ENCODE measurements at places on chromosomes 4 and X. TPM values are rescaled to one million over a fixed set of nuclear protein-coding genes. Genes with fewer than 3 reads are reported as not detected.

- no peak for DNase-seq
These were observed 22.3 kb upstream of the SORCS2 start for GRCh38 chr4:7170012-7170411.

DNA sequence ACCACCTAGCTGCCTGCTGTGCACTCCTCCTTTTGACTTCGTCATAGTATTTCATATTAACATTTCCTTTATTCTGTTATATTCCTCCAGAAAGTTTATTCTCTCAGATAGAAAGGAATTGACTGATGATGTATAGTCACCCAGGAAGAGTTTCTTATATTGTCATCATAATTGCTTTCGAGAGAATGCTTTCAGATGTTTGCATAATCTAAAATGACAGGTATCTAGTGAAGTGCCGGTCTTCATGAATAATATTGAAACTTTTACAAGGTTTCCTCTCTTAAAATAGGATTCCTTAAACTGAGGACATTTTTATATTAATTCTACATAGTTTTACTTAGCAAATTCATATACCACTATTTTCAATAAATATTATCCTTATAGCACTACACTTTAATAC is 10.1 kb downstream of the SEC24D start:
- no peak for DNase-seq

GRCh38 chr4:87011340-87012034 is 76.7 kb downstream of the AFF1 start:
- DNase-seq = peak; percentile 80

DNA sequence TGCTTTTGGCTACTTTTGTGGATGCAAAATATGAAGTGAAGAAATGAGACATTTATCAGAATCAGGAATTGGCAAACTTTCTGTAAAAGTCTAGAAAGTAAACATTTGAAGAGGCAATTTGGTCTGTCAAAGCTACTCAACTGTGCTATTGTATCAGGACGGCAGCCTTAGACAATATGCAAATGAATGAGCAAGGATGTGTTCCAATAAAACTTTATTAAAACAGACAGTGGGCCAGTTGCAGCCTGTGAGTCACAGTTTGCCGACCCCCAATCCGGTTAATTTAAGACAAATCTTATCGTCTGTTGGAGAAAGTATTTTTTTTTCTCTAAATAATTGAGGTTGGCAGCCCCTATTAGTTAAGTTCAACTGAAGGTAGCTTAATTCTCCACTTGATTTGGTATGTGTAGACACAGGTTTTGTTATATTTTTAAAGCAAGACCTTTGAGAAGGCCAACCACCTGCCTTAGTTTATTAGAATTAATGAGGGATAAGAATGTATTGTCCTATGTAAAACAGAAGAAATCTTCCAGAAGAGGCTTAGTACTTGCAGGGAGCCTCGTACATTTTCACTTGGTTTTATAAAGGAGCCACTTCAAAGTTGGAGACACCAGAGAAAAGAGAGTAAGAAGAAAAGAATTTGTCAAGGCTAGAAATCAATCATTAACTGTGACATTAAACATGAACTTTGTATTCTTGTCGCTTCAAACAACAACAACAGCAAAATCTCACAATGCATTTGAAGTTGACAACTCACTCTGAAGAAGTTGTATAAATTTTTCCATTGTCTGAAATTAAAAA is 81.6 kb upstream of the FAT1 start:
- DNase-seq = no peak

GRCh38 chr4:103136671-103137445 is 37.2 kb upstream of the BDH2 start:
- DNase-seq = no peak

DNA sequence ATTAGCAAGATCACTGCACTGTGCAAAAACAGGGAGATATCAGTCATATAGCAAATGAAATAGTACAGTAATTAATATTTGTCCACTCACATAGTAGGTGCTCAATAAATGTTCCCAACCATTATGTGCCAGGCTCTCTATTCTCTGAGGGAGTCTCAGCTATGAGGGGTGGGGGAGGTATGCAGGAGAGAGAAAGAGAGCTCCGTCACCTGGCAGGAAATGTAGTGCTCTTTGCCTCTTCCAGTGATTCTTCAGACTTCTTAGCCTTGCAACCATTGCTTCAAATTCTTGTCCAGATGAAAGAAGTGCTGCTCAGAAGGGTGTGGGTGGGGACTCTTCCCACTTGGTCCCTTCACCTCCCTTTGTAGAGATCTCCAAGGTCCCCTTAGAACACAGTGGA is 84.5 kb upstream of the SPRY1 start:
- DNase-seq = no peak

DNA sequence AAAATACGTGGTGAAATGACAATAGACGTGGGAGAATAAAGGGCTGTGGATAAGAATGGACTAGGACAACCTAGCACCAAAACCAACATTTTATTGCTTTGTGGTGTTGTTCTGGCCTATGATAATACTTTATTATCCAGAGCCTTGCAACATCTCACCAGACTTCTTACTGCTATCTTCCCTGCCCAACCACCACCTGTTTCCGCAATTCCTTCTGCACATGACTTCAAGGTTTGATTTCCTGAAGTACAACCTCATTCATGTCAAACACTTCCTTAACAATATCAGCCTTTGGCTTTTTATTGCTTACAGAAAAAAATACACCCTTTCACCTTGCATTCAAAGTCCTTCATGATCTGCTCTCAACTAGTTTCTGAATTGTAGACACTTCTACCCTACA is 84.8 kb downstream of the RTL3 start:
- DNase-seq = no peak

DNA sequence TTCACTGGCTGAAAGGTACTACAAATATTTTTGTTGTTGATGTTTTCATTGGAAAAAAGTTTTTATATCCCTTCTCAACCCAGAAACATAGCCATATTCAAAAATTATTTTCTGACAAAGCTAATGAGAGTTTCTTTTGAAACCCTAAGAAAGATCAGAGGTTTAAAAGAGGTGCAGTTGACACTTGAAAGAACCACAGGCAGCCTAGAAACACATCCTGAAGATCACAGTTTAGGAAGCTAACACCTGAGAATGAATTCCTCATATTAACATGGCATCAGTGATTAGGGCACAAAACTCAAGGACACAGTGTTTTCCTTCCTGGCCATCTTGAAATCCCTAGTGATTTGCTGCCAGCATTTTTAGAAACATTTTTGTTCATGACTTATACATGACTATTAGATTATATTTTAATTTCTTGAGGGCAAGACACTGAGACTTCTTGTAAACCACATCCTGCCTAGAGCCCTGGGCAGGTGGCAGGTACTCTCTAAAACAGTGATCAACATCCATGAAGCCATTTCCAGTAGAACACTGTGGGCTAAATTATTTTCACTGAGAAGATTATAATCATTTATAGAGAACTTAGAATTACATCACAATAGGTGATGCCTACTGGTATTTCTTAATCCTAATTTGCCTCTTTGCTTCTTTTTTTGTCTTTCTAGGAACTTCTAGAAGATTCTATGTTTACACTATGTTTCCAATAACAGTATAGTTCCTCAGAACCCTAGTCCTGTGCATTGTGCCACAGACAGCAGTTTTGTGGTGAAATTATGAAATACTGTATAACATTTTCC is 80.0 kb downstream of the ARSJ start:
- DNase-seq = no peak

DNA sequence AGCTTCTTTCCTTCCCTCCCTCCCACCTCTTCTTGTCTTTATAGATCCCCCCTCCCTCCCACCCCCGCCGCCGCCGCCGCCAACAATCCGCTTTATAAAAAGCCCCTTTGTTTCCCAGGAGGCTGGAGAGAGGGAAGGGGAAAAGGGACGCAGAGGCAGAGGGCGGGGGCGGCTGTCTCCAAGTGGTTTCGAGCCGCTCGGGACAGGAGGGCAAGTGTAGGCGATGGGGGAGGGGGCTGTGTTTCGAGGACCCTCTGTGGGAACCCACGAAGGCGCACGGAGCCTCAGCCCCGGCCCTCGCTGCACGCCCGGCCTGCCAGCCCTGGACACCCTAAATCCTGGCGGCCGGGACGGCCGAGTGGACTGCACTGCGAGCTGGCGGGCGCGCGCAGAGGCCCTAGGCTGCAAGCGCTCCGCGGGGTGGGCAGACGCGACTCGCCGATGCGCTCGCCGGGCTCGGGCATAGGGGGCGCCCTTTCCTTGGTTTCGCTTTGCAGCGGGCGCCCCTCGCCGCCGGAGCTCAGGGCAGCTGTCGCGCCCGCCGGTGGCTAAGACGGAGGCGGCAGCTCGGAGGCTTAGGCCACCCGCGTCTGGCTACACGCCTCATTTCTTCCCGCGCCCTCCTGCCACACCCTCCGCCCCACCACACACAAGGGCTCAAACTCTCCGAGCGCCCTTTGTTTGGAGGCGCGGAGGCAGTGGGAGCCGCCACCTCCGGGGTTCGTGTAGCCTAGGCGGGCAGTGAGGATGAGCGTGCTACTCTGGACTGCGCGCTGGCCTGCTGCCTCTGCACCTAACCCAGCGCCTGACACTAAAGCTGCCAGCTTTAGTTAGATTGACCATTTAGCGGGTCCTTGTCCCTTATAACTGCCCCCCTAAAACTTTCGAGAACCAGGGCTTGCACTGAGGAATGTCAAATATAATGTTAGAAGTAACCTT is 2.2 kb downstream of the MAMLD1 start:
- no peak for DNase-seq

DNA sequence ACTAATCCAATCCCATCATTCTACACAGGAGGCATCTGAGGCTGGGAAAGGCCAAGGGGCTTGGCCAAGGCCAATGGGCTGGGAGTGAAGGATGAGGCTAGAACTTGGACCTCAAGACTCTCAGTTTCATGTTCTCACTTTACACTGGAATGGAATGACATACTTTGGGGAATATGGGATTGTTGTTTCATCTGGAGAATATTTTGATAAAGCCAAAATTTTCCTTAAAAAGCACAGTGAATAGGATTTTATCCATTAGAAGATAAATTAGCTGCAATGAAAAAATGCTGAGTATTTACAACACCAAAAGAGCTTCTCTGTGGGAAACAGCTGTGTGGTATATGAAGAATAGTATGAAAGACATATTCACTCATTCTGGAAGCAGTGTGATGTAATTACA is 29.3 kb downstream of the SMIM20 start:
- no peak for DNase-seq

DNA sequence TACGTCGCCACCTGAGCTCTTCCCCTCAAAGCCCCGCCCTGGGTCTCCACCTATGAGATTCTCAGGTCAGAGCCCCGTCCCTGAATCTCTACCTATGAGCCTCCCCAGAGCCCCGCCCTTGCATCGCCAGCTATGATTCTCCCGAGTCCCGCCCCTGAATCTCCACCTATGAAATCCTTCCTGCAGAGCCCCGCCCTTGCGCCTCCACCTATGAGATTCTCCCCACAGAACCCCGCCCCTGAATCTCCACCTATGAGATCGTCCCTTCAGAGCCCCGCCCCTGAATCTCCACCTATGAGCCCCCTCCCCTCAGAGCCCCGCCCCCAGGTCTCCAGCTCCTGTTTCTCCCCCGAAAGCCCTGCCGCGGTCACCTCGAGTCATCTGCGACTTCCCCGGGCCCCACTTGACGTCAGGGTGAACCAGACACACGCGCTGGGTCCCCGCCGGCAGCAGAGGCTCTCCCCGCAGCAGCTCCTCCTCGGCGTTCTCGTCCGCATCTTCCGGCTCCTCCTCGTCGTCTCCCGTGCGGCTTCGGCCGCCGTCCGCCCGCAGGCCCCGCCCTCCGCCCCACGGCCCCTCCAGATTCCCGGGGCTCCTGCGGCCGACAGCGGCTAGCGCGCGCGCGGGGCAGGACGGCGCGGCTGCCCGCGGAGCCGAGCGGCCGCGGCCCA is 393 bp downstream of the GTPBP6 start:
- peak; percentile 99 for DNase-seq

DNA sequence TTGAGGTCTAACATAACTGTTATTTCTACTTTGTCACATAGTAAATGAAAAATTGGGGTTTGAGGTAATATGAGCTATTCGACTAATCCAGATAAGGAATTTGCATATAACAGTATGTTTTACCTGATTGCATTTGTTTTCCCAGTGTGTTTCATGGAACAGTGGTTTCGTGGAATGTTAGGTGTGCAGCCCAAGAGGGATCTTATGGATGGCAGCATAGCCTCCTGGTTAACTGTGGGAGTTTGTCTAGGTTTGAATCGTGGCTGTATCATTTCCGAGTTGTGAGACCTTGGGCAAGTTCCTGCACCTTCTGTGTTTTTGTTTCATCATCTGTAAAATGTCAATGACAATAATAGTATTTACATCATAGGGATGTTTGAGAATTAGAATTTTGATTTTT is 7.9 kb downstream of the BMPR1B start:
- DNase-seq = no peak

GRCh38 chrX:134753718-134754008 is 95.4 kb upstream of the PLAC1 start:
- no peak for DNase-seq

- DNase-seq = no peak
These were observed 76.3 kb upstream of the IL15 start for GRCh38 chr4:141560056-141560455.

- DNase-seq = no peak
These were observed 1.2 kb downstream of the POU3F4 start for GRCh38 chrX:83509254-83509801.

GRCh38 chr4:81049330-81049729 is 18.8 kb downstream of the BMP3 start:
- no peak for DNase-seq

DNA sequence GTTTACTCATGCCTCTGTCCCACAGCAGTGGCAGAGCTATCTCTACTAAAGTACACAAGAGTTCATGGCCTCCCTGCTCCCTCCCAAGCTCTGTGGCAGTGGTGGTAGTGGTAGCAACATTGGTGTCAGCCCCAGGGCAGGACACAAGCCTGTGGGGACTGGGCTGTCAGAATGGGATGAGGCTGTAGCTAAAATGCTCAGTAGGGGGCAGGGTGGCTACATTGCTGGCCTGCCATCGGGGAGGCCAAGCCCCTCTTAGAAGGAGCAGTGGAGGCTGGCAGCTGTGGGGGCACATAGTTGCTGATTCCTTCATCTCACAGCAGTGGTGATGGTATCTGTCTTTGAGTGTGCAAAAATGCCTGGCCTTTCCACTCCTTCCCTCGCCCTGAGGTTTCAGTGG is 461.7 kb downstream of the PCDH18 start:
- DNase-seq = no peak

- no peak for DNase-seq
These were observed 53.7 kb upstream of the SLC39A8 start for GRCh38 chr4:102399021-102399420.

GPR143 gene
- total RNA-seq = not detected

SORCS2 gene
- not detected for total RNA-seq

SNCA gene
- total RNA-seq = not detected

EPGN gene
- not detected for total RNA-seq

PNMA5 gene
- 0.10 TPM for total RNA-seq

ADRA2C gene
- not detected for total RNA-seq

VCX2 gene
- not detected for total RNA-seq

P2RY4 gene
- total RNA-seq = not detected

BRS3 gene
- total RNA-seq = not detected

F11 gene
- not detected for total RNA-seq

ETDB gene
- total RNA-seq = not detected

BRCC3 gene
- 20.4 TPM for total RNA-seq

L1CAM gene
- total RNA-seq = not detected
